C1 segment of cervical spinal cord (tissue), 14 donors: ENCODE measurements at places on chromosomes 7 and 10.

GRCh38 chr7:130970196-130970595, 236.2 kb upstream of the KLF14 start:
- no peak for DNase-seq

DNA sequence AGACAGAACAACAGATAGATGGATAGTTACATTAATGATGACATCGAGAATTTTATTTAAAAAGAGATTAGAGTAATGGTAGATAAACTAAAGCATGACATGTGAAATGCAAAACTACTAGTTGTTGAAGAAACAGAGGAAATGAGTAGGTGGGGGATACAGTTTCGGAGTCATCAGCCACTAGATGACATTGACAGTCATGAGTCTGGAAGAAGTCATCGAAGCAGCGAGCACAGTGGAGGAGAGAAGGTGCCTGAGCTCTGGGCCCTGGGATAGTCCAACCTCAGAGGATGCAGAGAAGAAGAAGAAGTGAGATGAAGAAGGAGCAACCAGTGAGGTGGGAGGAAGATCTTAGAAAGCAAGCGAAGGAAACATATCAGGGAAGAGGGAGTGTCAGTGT, 20.2 kb upstream of the SEC61A2 start:
- no peak for DNase-seq

- DNase-seq, result no peak
Measured at GRCh38 chr10:108735380-108735779, 1187.9 kb downstream of the XPNPEP1 start.

- no peak for DNase-seq
Measured at GRCh38 chr7:10704653-10705052, 269.0 kb upstream of the PHF14 start.

DNA sequence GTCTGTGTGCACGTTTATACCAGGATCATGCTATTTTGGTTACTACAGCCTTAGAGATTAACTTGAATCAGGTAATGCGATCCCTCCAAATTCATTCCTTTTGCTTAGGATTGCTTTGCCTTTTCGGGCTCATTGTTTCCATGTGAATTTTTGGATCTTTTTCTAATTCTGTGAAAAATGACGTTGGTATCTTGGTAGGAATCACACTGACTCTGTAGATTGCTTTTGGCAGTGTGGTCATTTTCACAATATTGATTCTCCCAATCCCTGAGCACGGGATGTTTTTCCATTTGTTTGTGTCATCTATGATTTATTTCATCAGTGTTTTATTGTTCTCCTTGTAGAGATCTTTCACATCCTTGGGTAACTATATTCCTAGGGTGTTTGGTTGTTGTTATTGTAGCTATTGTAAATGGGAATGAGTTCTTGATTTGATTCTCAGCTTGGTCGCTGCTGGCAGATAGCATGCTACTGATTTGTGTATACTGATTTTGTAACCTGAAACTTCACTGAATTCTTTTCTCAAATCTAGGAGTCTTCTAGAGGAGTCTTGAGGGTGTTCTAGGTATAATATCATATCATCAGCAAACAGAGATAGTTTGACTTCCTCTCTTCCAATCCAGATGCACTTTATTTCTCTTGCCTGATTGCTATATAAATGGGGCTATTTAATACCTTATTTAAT, 18.2 kb downstream of the SNX8 start:
- no peak for DNase-seq

GRCh38 chr7:33876596-33877274, 28.6 kb upstream of the BMPER start:
- no peak for DNase-seq

DNA sequence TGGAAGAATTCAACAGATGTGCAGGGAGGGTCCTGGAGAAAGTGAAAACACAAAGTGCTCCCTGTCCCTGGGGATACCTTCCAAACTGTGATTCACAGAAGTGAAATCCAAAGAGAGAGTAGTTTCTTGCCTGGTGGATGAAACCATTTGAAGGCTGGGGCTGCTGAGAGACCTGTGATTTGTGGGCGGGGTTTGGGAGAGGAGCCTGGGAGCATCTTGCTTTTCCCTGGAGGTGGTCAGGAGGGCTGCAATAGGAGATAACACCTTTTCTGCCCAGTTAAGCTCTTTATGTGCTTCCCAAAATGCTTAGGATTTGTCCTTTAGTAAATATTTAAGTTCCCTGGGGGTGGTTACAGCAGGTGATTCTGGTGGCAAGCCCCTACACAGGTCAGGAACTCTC, 105.3 kb upstream of the TPK1 start:
- DNase-seq, result no peak

GRCh38 chr7:121323515-121324302, 5.1 kb upstream of the WNT16 start:
- DNase-seq, result no peak

DNA sequence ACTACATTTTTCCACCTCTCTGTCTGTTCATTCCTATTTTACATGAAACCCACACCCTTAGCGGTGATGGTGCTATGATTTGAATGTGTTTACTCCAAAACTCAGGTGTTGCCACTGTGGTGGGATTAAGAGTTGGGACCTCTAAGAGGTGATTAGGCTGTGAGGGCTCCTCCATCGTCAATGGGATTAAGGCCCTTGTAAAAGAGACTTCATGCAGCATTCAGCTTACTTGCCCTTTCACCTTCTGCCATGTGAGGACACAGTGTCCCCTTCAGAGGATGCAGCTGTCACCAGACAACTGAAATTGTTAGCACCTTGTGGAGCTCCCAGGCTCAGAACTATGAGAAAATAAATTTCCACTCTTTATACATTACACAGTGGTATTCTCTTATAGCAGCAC, 182.2 kb downstream of the NOC3L start:
- no peak for DNase-seq

DNA sequence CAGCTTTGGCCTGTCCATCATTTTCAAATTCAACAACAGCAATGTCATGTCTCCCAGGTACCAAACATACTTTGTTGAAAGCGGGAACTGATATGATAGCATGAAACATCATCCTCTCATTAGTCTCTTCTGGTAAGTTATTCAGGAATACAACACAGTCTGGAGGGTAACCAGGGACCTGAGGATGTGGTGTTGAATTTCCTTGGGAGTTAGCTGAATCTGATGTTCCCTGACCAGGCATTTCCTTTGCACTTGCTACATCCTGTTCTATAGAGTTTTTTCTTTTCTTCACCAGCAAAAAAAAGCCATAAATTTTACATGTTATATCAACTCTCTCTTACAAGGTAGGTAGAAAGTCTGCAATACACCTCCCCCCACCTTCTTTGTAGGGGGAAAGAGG, 97.8 kb upstream of the AFAP1L2 start:
- DNase-seq, result no peak

DNA sequence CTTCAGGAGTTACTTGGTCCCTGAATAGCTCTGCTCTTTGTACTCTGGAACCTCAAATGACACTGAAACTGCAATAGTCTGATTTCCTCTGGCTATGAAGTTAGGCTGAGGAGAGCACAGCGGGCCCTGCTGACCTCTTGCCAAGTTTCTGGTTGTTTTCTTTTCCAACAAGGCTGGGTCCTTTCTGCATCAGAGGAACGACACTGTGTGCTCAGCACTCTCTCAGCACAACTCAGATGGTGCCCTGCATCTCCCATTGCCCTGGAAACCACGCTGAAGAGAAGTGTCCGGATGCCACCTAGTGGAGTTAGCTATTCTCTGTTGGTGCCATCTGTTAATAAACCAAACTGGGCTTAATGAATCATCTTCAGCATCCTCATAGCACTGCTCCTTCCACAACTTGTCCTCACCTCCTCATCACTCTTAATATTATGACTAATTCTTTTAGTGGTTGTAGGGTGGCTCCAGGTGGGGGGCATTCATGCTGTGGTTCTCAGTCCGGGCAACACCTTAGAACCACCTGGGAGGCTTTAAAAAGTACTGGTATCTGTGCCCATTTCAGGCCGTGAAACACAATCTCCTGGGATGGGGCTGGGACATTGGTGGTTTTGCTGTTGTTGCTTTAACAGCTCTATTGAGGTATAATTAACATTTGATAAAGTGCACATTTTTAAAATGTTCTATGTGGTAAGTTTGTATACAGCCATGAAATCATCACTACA, 8.2 kb upstream of the EFCAB10 start:
- peak; percentile 57 for DNase-seq

GRCh38 chr10:97914837-97915211, 65.2 kb downstream of the GOLGA7B start:
- no peak for DNase-seq

GRCh38 chr10:91206427-91206826, 14.0 kb upstream of the PCGF5 start:
- DNase-seq, result no peak

GRCh38 chr10:12541446-12542067, 192.2 kb downstream of the CAMK1D start:
- no peak for DNase-seq

DNA sequence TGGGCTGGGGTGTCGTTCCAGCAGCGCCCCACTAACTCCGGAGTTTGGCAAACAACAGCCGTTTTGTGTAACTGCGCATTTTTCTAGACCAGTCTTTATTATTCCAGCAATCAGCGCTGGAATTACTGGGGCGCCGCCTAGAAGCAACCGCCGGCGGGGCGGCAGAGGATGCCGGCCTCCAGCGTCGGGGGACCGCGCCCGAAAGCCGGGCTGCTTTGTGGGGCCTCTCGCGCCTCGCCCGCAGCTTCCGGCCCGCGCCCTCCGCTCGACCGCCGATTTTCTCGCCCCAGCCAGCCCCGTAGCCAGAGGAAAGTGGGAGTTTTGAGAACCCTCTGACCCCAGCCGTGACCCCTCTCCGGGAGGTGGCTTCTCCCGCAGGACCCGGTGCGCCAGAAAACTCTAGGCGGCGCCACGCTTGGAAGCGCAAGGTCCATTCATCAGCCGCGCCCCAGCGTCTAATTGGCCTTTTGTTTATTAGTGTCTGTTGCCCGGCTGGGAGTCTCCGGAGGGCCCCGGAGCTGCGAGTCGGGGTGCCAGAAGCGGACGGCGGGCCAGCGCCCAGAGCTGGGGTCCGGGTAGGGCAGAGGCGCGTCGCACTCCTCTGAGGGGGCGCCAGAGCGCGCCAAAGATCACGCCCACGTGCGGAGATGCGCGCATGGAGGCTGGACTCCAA, 10.7 kb downstream of the EMX2 start:
- DNase-seq, result no peak

GRCh38 chr7:148854983-148855382, 29.1 kb downstream of the EZH2 start:
- DNase-seq, result no peak

GRCh38 chr10:42734536-42734935, 48.1 kb upstream of the BMS1 start:
- no peak for DNase-seq

DNA sequence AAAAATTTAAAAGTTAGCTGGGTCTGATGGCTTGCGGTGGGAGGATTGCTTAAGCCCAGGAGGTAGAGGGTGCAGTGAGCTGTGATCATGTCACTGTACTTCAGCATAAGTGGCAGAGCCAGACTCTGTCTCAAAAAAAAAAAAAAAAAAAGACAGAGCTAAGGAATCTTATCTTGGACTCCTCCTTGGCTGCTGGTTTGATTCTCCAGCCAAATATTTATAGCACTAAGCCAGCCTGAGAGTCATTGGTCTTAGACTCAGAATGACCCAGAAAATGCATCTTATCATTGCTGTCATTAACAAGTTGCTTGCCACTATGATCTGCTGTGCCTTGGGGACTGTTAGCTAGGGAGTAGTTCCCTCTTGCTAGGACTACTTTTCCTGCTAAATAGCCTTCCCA, 164.7 kb downstream of the GNAT3 start:
- DNase-seq, result no peak

DNA sequence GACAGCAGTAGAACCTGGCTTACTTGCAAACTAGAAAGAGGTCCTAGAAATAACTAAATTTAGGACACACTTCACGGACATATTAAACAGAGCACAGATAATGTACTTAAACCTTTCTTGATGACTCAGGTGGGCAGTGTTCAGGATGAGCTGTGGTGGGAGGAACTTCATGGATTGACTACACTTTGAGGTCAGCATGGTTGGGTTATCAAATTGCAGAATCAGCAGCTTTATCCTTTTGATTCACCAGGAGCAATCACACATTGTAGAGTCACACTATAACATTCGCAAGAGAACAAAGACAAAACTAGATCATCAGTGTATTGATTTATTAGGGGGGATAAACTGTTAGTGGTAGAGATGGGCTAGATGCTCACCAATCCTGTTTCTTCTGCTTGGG, 38.6 kb upstream of the AGK start:
- DNase-seq, result no peak

- DNase-seq, result no peak
Measured at GRCh38 chr7:128303643-128304042, 40.1 kb downstream of the RBM28 start.

- no peak for DNase-seq
Measured at GRCh38 chr7:69676247-69676646, 78.0 kb downstream of the AUTS2 start.

- no peak for DNase-seq
Measured at GRCh38 chr7:91374321-91374989, 110.2 kb downstream of the FZD1 start.

GRCh38 chr7:138750901-138751464, 46.8 kb upstream of the TMEM213 start:
- no peak for DNase-seq

DNA sequence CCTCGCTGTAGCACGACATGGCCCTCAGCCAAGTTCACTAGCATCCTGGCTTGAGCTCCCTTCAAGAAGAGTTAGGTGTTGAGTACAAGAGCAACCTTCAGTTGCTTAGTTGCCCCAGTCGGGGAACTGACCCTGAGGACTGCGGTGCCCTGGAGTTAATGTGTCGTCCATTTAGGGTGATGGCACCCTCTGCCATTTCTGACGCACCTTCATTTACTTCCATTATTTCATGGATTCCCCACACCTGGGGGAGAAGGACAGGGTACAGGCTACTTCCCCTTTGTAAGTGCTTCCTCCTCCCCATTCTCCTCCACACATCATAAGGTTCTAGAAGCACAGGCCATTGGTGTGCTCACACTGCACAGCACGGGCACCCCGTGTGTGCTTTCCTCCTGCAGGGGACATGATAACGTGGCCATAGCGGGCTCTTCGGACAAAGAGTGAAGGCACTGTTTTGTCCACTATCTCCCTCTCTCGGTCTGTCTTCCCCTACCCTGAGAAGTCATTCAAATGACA, 1.8 kb downstream of the ALOX5 start:
- DNase-seq, result no peak

GRCh38 chr7:13742126-13742525, 247.3 kb downstream of the ETV1 start:
- no peak for DNase-seq

- DNase-seq, result no peak
Measured at GRCh38 chr7:79531905-79532664, 78.6 kb upstream of the MAGI2 start.

DNA sequence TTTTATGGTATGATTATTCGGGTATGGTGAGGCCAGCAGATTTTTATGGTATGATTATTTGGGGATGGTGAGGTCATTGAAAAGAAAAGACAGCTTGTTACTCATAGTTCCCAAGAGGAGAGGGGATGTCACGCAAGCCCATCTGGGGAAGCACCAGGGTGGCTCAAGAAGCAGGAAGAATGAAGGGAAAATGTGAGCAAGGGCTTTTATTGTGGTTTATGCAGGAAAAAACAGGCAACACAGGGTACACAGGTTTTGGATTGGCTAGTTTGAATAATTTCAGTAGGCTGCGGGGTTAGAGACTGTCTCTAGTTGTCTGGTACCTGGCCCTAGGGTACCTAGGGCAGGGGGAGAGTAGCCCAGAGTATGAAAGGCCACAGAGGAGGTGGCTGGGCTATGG, 26.8 kb upstream of the DGKI start:
- no peak for DNase-seq

GRCh38 chr10:131773370-131774343, 127.2 kb upstream of the PPP2R2D start:
- no peak for DNase-seq

GRCh38 chr10:75662715-75663114, 231.3 kb downstream of the LRMDA start:
- DNase-seq, result no peak

- DNase-seq, result no peak
Measured at GRCh38 chr7:131502810-131503508, 53.5 kb downstream of the PODXL start.
